Activated CD4-positive, CD25-positive, alpha-beta regulatory T cell treated with anti-CD3 and anti-CD28 coated beads, Interleukin-2, amount 50 U/mL, for 24 hours (primary cell): ENCODE measurements at places on chromosomes 1 and 21.

DNA sequence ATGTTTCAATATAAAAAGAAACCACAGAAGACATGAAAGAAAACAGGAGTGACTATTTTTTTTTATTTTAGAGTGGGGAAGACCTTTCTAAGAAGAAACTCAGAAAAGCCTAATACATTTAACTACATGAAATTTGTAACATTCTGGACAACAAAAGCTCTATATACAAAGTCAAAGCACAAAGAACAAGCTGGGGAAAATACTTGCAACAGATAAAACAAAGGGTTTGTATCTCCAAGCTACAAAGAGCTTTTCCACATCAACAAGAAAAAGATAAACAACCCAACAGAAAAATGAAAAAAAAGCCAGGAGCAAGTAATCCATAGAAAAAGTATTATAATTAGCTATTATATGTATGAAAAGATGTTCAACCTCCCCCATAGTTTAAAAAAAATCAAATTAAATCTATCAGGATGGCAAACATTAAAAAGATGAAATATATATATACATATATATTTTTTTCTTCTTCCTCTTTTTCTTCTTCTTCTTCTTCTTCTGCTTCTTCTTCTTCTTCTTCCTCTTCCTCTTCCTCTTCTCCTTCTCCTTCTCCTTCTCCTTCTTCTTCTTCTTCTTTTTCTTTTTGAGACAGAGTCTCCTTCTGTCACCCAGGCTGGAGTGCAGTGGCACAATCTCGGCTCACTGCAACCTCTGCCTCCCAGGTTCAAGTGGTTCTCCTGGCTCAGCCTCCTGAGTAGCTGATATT is 49.1 kb upstream of the EPS8L3 start:
- ATAC-seq = no peak

DNA sequence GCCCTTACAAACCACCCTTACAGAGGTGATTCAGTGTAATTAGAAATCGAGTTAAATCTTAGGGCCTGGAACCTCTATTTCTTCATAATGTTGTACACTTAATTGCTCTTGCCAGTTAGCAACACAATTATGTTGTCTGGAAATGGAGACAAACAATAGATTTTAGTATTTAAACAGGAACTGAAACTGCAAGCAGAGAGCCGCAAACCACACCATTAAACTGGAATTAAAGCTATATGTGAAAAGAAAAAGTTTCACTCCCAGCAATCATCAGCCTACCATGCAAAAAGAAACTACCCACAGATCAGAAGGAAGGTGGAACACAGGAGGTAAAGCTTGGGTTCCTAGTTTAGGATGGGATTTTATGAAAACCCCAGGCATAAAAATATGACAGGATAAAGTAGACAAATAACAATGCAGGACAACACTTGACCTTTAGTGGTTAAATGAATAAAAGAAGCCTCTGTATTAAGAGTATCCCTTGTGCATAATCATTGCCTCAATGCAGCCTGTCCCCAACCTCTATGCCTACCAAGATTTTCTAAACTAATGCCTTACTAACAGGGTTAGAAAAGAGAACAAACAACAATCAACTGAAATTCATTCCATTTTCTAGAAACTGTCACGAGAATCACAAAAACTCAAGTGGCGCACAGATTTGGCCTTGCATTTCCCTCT is 304.3 kb upstream of the ESRRG start:
- no peak for ATAC-seq

DNA sequence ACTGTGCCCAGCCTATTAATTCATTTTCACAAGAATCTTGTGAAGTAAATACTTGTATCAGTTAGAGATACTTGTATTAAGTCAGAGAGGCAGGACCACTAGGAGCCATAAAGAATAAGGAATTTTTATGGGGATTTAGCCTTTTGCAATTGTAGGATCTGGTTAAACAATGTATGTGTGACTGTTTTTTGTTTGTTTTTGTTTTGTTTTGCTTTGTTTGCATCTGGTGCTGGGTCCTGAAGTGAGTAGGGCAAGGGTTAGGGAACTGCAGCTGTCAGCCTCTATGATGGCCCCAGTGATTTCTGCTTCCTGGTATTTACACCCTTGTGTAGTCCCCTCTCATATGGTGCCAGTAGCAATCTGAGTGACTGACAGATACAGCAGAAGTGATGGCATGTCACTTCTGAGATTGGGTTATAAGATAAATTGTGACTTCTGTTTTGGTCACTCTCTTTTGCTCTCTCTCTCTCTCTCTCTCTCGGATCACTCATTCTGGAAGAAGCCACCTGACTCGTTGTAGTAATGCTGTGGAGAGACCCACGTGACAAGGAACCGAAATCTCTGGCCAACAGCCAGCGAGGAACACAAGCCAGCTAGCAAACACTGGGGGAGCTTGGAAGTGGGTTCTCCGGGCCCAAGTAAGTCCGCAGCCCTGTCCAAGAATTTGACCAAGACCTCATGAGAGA is 96.2 kb upstream of the MARK1 start:
- no peak for ATAC-seq

GRCh38 chr1:167612587-167613385 is 17.2 kb upstream of the RCSD1 start:
- no peak for ATAC-seq
